ENCODE measurements at places on chromosomes 3 and 15.
A peak's percentile ranks its signal among the peaks of the same experiment; 100 is the strongest.

DNA sequence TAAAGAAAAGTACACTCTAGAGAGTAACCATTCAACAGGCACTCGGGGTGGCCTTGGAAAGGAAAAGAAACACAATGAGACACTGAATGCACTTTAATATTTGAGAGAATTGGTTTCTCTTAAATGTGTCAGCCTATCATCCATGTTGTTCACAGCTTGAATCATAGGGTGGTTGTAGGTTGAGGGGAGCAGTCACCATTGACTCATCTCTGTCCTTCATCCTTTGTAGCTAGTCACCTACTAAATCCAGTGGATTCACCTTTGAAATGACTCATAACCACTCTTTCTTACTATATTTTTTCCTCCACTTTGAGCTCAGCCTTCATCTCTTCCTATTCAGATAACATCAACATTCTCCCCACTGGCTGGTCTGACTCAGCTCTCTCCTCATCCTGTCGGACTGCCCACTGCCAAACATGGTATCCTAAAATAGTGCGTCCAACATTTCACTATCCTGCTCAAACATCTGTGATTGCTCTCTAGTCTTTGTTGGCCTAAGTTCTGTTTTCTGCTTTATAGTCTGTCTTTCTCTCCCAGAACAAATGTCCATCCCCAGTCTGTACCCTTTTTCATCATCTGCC is 182.7 kb upstream of the GADL1 start:
- no peak overlapping the region for H3K27ac ChIP-seq
- H3K27me3 ChIP-seq: no peaks in the 10 kb centered on the region
- H3K4me3 ChIP-seq: no peak overlapping the region
- DNase-seq: no peak
- no peaks in the 10 kb centered on the region for H3K36me3 ChIP-seq

DNA sequence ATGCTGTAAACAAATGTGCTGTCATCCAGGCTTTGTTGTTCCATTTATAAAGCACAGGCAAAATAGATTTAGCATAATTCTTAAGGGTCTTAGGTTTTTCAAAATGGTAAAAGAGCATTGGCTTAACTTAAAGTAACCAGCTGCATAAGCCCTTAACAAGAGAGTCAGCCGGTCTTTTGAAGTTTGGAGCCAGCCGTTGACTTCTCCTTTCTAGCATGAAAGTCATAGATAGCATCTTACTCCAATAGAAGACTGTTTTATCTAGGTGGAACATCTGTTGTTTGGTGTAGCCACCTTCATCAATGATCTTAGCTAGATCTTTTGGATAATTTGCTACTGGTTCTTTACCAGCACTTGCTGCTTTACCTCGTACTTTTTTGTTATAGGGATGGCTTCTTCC is 297.5 kb upstream of the DCBLD2 start:
- H3K27ac ChIP-seq: no peak overlapping the region
- no peak overlapping the region for H3K4me3 ChIP-seq
- DNase-seq: no peak
- no peaks in the 10 kb centered on the region for H3K27me3 ChIP-seq
- no peaks in the 10 kb centered on the region for H3K4me1 ChIP-seq

GRCh38 chr3:150286390-150287147 is 121.5 kb upstream of the TSC22D2 start:
- H3K27me3 ChIP-seq: no peaks in the 10 kb centered on the region
- no peak overlapping the region for H3K27ac ChIP-seq
- no peak overlapping the region for H3K4me3 ChIP-seq

DNA sequence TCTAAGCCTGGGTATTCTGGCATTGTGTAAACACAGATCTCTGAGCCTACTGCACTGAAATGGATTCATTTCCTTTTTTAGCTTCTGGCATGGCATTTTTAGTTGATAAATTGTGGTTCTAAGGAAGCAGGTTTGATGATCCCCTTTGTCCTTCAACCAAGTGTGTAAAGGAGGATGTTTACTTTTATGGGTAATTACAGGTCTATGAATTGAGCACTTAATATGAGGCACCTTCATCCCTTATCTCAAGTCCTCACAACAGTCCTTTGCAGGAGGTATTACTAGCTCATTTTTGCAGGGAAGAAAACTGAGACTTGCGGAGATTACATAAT is 30.8 kb upstream of the ZBTB38 start:
- H3K4me3 ChIP-seq: no peak overlapping the region
- H3K4me1 ChIP-seq: peaks cover 10% of the 10 kb centered on the region
- peaks cover 5% of the 10 kb centered on the region for H3K36me3 ChIP-seq
- peak overlapping the region; percentile 36 for H3K27ac ChIP-seq
- H3K27me3 ChIP-seq: peaks cover 9% of the 10 kb centered on the region

DNA sequence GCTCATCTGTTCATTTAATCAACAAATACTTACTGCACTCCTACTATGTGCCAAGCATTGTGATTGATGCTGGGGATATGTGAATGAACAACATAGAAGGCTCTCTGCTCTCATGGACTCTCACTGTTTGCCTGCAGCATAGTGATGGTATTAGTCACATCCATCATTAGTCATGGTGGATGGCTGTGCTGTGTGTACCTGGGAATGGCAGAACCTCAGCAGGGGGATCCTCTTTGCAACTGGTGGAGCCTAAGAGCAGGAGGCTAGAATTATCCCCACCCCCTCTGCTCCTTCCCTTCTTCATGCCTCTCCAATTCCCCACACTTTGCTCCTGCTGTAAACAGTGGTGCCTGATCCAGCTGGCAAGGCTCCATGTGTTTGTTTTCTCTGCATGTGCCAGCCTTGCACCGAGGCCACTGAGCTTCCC is 20.5 kb downstream of the BOC start:
- H3K27me3 ChIP-seq: peaks cover 3% of the 10 kb centered on the region
- H3K4me1 ChIP-seq: peaks cover 11% of the 10 kb centered on the region
- no peak overlapping the region for H3K27ac ChIP-seq
- H3K36me3 ChIP-seq: no peaks in the 10 kb centered on the region
- no peak overlapping the region for H3K4me3 ChIP-seq

- no peak overlapping the region for H3K27ac ChIP-seq
- H3K4me1 ChIP-seq: peaks cover 29% of the 10 kb centered on the region
- no peaks in the 10 kb centered on the region for H3K36me3 ChIP-seq
- no peak overlapping the region for H3K4me3 ChIP-seq
These were observed 46.4 kb downstream of the MORC1 start for GRCh38 chr3:109071350-109072142.

- no peaks in the 10 kb centered on the region for H3K4me1 ChIP-seq
- H3K27ac ChIP-seq: no peak overlapping the region
- H3K4me3 ChIP-seq: no peak overlapping the region
- H3K27me3 ChIP-seq: peaks cover 2% of the 10 kb centered on the region
- no peaks in the 10 kb centered on the region for H3K36me3 ChIP-seq
These were observed 239.1 kb upstream of the MANF start for GRCh38 chr3:51145811-51146585.

- no peaks in the 10 kb centered on the region for H3K27me3 ChIP-seq
- DNase-seq: no peak
- no peak overlapping the region for H3K4me3 ChIP-seq
- H3K36me3 ChIP-seq: no peaks in the 10 kb centered on the region
These were observed 850.0 kb downstream of the CADM2 start for GRCh38 chr3:85808755-85809154.

- no peak overlapping the region for H3K4me3 ChIP-seq
- DNase-seq: no peak
- peaks cover 5% of the 10 kb centered on the region for H3K36me3 ChIP-seq
- H3K27ac ChIP-seq: no peak overlapping the region
- peaks cover 14% of the 10 kb centered on the region for H3K27me3 ChIP-seq
These were observed 22.7 kb upstream of the CHD2 start for GRCh38 chr15:92877416-92877815.

- H3K4me1 ChIP-seq: peaks cover 25% of the 10 kb centered on the region
- H3K36me3 ChIP-seq: no peaks in the 10 kb centered on the region
- no peak for DNase-seq
- no peaks in the 10 kb centered on the region for H3K27me3 ChIP-seq
These were observed 52.6 kb downstream of the UACA start for GRCh38 chr15:70710714-70711113.

DNA sequence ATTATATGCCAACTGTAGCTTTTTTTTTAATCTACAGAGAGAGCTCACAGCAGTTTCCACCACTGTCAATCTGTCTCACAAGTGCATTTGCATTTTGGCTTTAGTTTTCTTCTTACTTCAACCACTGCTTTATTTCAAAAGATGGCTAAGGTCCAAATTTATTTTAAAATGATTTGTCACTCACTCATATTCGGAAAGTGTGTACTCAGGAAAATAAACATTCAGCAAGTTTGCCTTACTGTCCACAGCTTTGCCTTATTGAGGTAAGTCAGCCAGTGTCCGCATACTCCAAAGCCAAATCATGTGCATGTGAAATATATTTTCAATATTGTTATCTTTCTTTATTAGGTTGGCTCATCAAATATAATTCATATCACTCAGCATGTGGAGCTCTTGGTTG is 240.7 kb upstream of the ARHGEF26 start:
- no peaks in the 10 kb centered on the region for H3K27me3 ChIP-seq
- no peak overlapping the region for H3K4me3 ChIP-seq
- H3K4me1 ChIP-seq: no peaks in the 10 kb centered on the region
- H3K36me3 ChIP-seq: no peaks in the 10 kb centered on the region
- DNase-seq: no peak

DNA sequence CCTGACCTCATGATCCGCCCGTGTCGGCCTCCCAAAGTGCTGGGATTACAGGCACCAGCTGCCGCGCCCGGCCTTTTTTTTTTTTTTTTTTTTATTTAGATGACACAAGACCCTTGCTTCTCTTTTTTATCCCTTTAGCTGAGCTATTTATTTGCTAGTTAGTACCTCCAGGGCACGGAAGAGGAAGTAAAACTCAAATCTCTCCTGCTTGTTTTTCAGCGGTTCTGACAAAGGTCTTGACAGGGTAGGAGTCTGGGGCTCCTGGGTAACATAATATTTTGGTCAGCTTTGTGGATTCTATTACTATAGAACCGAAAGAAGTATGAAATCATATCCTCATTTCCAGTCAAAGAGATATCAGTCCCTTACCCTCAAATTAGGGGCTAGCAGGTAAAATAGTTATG is 44.0 kb upstream of the ETV5 start:
- DNase-seq: no peak
- H3K4me1 ChIP-seq: peaks cover 29% of the 10 kb centered on the region
- no peak overlapping the region for H3K27ac ChIP-seq
- no peaks in the 10 kb centered on the region for H3K27me3 ChIP-seq
- no peak overlapping the region for H3K4me3 ChIP-seq

DNA sequence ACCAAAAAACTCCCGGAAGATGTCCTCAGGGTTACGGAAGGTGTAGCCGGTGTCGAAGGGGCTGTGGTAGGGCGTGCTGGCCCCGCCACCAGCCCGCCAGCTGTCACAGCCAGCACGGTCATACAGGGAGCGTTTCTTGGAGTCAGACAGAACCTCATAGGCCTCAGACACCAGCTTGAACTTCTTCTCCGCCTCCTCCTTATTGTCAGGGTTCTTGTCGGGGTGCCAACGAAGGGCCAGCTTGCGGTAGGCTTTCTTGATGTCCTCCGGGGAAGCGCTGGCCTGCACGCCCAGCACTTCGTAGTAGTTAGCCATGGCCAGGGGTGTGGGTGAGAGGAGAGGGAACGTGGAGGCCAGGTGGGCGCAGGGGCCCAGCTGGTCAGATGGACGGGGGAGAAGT is 3.8 kb downstream of the DNAJB8 start:
- H3K27me3 ChIP-seq: peaks cover 18% of the 10 kb centered on the region
- peaks cover 12% of the 10 kb centered on the region for H3K36me3 ChIP-seq
- no peak overlapping the region for H3K27ac ChIP-seq
- H3K4me3 ChIP-seq: no peak overlapping the region

- peaks cover 11% of the 10 kb centered on the region for H3K27me3 ChIP-seq
- DNase-seq: no peak
- no peak overlapping the region for H3K4me3 ChIP-seq
These were observed 18.0 kb downstream of the ESYT3 start for GRCh38 chr3:138452436-138452835.

DNA sequence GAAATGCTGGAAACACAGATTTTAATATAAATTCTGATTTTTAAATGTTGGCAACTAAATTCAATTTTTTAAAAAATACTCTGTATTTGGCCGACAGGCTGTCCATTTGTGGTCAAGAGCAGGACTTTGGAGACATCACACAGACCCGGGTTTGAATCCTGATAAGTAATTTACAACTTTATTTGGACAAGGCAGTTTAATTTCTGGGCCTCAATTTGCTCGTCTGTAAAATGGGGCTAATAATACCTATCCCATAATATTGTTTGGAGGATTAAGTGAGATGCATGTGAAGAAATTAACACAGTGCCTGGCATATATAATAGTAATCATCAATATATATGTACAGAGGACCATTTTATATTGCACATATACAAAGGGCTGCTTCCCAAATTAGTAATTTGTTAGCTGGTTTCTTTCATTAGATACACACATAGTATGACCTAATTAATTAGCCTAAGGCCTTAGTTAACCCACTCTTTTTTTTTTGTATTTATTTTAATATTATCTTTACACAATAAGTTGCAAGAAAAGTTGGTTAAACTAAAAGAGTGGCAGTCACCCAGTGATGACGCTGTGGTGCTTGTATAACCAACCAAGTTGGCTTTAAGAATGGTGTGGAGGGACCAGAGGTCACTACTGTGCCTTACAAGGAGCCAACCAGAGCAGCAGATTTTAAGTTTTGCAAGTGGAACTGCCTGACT is 665 bp downstream of the PIGB start:
- DNase-seq: no peak
- peaks cover 1% of the 10 kb centered on the region for H3K27me3 ChIP-seq
- H3K4me1 ChIP-seq: peaks cover 13% of the 10 kb centered on the region
- peak overlapping the region; percentile 30 for H3K27ac ChIP-seq
- peak overlapping the region; percentile 95 for H3K4me3 ChIP-seq

DNA sequence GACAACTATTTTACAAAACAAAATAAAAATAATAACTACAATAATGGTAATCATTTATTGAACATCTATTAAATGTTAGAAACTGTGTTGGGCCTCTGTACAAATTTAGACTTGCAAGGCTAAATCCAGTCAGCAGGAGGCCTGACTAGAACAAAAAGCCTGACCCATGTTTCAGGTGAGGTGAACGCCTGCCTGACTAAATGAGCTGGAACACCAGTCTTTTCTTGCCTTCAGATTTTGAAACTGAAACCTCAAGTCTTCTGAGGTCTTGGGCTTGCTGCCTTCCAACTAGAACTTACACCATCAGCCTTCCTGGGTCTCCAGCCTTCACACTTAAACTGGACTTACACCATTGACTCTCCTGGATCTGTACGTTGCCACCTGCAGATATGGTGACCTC is 706.9 kb downstream of the TBL1XR1 start:
- no peak for DNase-seq
- H3K36me3 ChIP-seq: no peaks in the 10 kb centered on the region
- no peak overlapping the region for H3K4me3 ChIP-seq
- H3K4me1 ChIP-seq: no peaks in the 10 kb centered on the region
